ENCODE measurements at places on chromosomes 12 and 14.

GRCh38 chr14:64844272-64844671, 35.4 kb downstream of the SPTB start:
- no peak for DNase-seq

GRCh38 chr12:88471331-88472045, 108.8 kb downstream of the KITLG start:
- DNase-seq, result peak; percentile 41

DNA sequence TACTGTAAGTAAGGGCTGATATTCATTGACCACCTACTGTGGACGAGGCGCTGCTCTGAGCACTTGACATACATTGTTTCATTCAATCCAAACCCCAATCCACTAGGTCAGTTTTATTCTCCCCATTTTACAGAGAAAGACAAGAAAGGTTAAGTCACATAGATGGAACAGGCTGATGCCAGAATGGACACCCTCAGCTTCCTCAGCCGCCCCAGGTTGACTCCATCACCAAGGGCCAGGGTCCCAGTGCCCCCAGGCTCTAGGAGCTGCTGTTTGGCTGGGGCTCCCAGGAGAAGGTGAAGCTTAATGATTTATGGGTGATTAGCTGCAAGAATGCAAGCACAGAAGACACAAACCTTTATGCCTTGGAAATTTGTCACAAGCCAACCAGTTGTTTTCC, 671 bp upstream of the AQP2 start:
- no peak for DNase-seq

DNA sequence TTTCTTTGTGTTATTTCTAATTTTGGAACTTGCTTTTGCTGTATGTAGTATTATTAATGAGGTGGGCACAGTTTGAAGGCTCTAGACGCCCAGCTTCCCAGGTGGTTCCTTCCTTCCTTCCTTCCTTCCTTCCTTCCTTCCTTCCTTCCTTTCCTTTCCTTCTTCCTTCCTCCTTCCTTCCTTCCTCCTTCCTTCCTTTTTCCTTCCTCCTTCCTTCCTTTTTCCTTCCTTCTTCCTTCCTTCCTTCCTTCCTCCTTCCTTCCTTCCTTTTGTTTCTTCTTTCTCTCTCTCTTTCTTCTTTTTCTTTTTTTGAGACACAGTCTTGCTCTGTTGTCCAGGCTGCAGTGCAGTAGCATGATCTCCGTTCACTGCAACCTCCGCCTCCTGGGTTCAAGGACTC, 906.7 kb downstream of the AACS start:
- no peak for DNase-seq

- DNase-seq, result no peak
These were observed 50.0 kb downstream of the KDM2B start for GRCh38 chr12:121530600-121531355.

DNA sequence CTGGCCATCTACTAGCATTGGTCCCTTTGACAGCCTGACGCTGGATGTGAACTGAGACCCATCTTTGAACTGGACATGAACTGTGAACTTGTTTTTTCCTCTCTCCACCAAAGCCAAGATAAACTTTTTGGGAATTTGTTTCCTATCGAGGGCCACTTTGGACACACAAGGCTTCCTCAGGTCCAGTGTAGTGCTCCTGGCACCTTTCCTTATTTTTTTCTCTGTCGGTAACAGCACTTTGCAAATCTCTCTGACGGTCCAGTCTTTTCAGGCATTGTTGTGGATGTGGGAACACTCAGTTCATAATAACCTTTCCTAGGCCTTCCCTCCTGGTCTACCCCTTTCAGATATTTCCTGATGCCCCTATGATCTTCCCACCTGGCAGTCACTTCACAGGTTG, 5.0 kb downstream of the KCNA1 start:
- DNase-seq, result no peak

GRCh38 chr12:96985515-96986362, 78.7 kb downstream of the NEDD1 start:
- DNase-seq, result no peak

GRCh38 chr12:130371296-130371695, 33.6 kb downstream of the PIWIL1 start:
- no peak for DNase-seq

DNA sequence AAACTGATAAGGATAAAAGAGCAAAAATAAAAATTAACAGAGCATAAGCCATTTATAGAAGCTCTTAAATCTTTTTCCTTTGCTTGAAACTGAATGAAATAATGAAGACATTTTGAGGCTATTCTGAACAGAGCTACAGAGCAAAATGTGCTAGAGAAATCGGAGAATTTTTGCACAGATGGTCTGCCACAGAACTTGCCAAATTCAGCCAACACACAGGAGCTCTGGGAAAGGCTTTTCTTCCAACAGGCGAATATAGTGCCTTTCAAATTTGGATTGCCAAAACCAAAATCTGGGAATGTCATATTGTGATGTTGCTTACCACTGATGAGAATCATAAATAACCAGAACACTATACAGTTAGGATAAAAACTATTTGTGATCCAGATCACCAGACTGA, 406.3 kb downstream of the RPL10L start:
- peak; percentile 81 for DNase-seq

DNA sequence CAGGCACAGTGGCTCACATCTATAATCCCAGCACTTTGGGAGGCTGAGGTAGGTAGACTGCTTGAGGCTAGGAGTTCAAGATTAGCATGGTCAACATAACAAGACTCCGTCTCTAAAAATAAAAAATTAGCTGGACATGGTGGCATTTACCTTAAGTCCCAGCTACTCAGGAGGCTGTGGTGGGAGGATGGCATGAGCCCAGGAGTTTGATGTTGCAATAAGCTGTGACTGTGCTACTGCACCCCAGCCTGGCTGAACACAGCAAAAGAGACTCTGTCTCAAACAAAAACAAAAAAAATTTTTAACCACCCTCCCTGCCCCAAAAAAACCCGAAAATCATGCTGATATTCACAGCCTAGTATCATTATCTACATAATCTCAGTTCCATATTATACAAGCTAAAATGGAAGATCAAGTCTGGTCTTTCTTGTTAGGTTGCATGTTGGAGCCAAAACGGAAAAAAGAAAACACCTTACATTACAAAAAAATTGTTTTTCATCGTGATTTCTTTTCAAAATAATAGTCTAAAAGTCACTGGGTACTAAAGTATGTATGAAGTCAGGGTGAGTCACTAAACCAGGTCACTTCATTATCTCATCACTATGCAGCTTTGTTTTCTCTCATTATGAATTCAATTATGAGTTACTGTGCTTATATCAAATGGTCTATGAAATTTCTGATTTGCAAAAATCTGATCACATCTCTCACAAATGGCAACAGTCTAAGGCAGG, 13.8 kb downstream of the GXYLT1 start:
- DNase-seq, result no peak

GRCh38 chr14:21056520-21057163, 980 bp upstream of the RNASE8 start:
- no peak for DNase-seq

DNA sequence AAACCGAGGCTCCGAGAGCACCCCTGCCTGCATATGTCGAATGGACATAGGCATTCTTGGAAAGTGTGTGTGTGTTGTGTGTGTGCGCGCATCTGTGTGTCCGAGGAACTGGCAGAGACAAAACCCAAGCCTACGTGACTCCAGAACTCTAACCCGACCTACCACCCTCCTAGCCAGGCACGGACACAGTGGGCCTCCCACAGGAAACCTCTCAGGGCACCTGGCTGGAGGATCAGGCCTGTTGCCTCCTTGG, 556 bp upstream of the PGF start:
- no peak for DNase-seq

DNA sequence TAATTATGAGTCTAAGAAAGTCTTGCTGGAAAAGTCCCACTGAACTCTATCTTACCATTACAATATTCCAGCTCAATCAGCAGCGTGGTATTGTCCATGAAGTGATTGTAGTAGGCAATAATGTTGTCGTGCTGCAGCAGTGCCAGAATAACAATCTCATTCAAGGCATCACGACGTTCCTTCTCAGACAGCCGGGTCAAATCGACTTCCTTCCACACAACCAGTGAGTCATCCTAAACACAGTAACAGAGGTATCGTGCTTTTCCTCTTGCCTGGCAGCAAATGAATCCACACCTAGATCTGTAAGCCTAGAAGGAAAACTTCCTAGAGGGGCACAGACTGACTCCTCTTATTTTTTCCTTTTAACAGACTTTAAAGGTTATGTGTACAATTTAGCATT, 2.9 kb downstream of the NEK9 start:
- DNase-seq, result no peak

DNA sequence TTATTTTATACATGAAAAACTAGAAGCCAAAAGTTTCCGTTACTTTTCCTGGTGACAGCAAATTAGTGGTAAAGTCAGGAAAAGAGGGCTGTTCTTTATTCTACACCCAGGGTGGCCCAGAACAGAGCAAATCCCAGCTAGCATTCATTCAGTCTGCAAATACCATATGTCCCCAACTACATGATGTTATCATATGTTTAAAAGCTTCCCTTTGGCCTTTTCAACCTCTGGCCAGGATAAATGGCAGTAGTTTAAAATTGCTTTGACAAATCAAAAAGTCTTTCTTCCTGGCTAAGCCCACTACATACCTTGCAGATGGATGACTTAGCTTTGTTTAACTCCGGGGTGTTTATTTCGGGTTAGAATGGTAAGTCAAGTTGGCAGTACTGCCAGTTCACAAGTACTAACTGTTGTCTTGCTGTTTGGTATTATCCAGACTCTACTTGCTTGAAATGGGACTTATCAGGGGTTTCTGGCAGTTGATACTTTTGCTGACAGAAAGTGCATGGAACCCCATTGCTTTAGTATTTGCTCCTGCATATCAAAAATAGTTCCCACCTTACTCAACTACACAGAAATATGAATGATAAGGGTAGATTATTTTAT, 69.7 kb downstream of the PKP2 start:
- no peak for DNase-seq

DNA sequence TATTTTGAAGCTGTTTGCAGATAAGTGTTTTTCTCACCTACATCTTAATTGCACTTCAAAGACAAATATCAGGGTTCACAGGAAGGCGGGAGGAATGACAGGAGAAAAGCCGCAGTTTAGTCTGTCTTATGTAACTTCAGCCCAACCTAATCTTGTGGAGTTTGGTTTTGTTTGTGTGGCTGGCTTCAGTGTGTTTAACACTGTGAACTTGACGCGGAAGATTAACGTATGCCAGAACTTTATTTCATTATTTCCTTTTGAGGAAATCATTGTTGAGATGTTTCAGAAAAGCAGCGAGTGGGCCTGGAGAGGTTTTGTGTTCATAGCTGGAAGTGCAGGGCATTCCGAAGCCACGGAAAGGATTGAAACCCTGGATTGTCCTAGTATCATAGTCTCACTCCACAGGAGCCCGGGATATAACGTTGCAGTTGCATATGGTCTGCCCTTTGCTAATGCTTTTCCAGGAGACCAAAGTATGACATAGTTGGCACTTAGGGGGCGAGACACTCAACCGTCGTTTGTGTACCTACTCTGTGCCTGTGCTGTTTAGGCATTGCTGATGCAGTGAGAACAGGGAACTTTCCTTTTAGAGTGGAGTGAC, 2.0 kb downstream of the PELI2 start:
- DNase-seq, result no peak

GRCh38 chr14:21003788-21004346, 4.8 kb downstream of the SLC39A2 start:
- DNase-seq, result no peak

DNA sequence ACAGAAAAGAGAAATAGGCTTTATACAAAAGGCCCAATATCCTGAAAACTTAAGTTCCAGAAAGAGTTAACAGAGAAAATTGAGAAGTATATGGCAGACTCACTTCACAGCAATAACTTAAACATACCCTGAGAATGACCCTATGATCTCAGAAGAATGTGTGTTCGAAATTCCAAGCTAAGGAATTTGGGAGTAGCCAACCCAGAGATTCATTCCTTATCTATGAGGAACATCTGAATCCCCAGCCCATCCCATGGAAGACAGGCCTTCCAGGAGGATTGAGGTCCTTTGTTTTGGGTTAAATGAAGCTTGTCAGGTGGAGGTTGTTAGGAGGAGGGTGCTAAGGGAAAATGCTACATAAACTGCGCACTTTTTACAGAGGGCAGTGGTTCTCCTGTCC, 7.5 kb upstream of the SAV1 start:
- no peak for DNase-seq

DNA sequence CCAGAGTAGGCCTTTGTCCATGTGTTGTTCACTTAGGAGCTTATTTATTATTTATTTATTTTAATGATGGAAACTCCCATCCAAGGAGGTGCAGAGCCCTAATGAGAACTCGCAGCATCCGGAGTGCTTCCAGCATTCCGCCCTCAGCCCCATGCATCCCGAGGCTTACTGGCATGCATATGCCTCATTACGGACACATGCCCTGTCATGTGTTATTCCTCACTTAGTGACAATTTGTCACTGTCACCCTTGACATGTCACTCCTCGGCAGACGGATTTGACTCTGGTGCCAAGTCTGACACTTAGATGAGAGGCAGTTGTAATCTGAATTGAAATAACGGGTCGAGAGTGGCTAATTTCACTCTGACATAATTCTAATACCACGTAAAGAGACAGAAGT, 132.8 kb downstream of the VRK1 start:
- DNase-seq, result no peak

DNA sequence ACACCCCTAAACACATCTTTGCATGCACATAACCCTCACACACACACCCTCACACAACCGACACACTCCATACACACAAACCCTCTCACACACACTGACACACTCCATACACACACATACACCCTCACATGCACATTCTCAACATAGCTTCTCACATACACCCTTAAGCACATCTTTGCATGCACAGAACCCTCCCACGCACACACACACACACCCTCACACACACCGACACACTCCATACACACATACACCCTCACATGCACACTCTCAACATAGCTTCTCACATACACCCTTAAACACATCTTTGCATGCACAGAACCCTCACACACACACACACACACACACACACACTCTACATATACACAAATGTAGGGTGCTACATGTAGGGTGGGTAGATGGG, 72.5 kb upstream of the NOS1 start:
- no peak for DNase-seq
